T-helper 2 cell treated with Interferon-gamma antibody and Interleukin-4, amounts not matched to agents 5 μg/mL and 100 μg/mL, for 36 hours (primary cell): ENCODE measurements at places on chromosomes 1 and 21.
A peak's percentile ranks its signal among the peaks of the same experiment; 100 is the strongest.

DNA sequence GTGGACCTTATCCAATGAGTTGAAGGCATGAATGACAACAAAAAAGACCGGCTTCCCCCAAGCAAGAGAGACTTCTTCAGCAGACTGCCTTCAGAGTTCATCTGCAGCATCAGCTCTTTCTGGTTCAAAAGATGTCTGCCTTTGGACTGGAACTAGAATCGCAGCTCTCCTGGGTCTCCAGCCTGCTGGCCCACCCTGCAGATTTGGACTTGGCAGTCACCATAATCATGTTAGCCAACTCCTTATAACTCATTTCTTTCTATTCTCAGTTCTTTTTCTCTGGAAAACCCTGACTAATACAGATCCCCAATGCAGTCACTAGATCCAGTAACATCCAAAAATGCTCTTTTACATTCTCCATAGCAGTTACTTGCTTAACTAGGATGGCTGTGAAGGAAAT is 89.2 kb upstream of the MARK1 start:
- peaks cover 9% of the 10 kb centered on the region for H3K27me3 ChIP-seq
- no peak overlapping the region for H3K4me3 ChIP-seq
- H3K4me1 ChIP-seq: no peaks in the 10 kb centered on the region
- no peak for DNase-seq

DNA sequence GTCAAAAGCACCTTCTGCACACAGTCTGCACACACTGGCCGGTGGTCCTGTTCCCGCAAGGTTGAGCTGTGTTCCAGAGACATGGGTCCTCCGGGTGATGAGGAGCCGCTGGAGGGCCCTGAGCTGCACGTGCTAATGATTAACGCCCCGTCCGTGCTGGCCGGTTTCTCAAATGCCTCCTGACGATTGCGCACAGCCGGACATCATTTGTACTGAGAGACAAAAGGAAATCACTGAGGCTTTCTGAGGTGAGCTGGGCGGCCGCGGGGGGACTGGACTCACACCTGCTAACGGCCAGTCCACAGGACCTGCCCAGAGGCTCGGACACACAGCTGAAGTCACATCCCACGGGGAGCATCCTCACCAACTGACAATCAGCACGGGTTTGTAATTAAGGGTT is 29.2 kb downstream of the POFUT2 start:
- peaks cover 4% of the 10 kb centered on the region for H3K36me3 ChIP-seq
- H3K27ac ChIP-seq: no peak overlapping the region
- DNase-seq: no peak
- H3K27me3 ChIP-seq: peaks cover 9% of the 10 kb centered on the region

DNA sequence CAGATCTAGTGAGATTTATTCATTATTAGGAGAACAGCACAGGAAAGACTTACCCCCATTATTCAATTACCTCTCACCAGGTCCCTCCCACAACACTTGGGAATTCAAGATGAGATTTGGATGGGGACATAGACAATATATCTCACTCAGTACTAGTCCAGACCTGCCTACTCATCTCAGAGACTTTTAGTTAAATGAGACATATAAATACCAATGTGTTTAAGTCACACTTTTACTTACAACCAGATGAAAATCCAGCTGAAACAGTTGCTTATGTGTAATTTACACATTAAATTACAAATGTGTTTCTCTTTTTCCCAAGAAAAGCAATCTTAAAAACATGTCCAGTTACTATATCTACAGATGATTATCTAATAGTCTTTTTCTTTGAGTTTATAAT is 1145.6 kb downstream of the KCNT2 start:
- H3K4me1 ChIP-seq: no peaks in the 10 kb centered on the region
- no peaks in the 10 kb centered on the region for H3K36me3 ChIP-seq
- H3K4me3 ChIP-seq: no peak overlapping the region
- H3K27ac ChIP-seq: no peak overlapping the region

DNA sequence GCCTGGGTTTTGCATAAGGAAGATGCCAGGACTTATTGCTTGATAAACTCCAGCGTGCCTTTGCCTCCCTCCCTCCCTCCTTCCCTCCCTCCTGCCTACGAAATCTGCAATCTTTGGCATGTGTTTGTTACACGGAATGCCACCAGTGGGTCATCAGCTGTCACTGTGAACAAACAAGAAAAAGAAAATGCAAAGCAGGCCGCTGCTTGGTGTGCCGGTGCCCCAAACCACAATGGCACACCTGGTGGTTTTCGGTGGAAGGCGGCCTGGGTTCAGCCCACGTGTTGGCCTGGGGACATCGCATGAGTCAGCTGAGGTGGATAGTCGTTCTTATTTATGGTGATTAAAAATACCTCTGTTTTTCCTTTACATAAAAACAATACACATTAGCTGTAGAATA is 16.3 kb upstream of the IFNLR1 start:
- no peak overlapping the region for H3K4me3 ChIP-seq
- H3K27ac ChIP-seq: no peak overlapping the region
- H3K36me3 ChIP-seq: no peaks in the 10 kb centered on the region

- H3K27ac ChIP-seq: peak within 1 kb of the TSS; percentile 98
- H3K4me3 ChIP-seq: peak within 1 kb of the TSS; percentile 97
- peaks cover 32% of the 10 kb centered on the region for H3K4me1 ChIP-seq
Observed at GRCh38 chr1:88891318-88891950, at the start of gene GTF2B. Gene GTF2B, minus strand, starts transcription at chr1:88891567. Its CDS starts 68 bp downstream, at chr1:88891499.

DNA sequence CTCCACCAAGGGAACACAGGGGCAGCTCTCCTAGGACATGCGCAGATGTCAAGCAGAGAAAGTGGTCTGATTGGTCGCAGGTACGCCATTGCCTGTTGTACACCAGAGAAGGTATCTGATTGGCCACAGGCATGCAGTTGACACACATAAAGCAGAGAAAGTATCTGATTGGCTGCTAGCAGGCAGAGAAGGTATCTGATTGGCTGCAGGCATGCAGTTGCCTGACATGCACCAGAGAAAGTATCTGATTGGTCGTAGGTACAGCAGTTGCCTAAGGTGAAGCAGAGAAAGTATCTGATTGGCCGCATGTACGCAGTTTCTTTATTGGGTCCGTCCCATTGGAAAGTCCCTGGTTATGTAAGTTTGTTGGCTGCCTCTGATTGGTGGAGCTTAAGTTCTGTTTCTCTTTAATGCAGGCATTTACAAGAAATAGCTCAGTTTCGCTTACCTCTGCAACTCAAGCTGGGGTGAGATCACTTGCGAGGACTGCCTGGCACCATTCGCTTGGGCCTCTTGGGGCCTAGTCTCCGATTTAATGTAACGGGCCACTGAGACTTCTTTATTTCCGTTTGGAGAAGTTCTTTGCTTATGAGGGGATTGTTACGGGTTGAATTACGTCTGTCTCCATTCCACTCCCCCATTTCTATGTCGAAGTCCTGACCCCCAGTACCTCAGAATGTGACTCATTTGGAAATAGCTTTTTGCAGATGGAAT is 74.2 kb downstream of the SIK1 start:
- H3K36me3 ChIP-seq: no peaks in the 10 kb centered on the region
- peak overlapping the region; percentile 84 for H3K27ac ChIP-seq
- no peaks in the 10 kb centered on the region for H3K27me3 ChIP-seq
- peaks cover 9% of the 10 kb centered on the region for H3K4me1 ChIP-seq
- no peak for DNase-seq
- H3K4me3 ChIP-seq: no peak overlapping the region

DNA sequence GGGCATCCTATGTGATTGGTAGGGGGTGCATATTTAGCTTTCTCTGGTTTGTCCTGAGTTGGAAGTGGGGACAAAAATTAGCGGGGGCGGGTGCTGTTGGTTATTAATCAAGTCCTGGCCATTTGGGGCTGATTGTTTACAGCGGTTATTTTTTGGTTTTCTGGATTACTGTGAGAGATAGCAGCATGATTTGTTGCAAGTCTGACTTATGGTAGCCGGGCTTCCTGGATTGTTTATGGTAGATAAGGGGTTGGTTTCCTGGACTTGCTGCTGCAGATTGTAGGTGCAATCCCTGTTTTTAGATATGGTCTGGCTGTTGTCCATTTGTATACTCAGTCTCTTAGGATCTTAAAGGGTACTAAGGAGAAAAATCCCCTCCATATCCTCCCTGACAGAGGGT is 12.1 kb upstream of the PROK1 start:
- peaks cover 6% of the 10 kb centered on the region for H3K27me3 ChIP-seq
- no peak for DNase-seq
- no peak overlapping the region for H3K27ac ChIP-seq
- no peaks in the 10 kb centered on the region for H3K36me3 ChIP-seq
- no peak overlapping the region for H3K4me3 ChIP-seq

DNA sequence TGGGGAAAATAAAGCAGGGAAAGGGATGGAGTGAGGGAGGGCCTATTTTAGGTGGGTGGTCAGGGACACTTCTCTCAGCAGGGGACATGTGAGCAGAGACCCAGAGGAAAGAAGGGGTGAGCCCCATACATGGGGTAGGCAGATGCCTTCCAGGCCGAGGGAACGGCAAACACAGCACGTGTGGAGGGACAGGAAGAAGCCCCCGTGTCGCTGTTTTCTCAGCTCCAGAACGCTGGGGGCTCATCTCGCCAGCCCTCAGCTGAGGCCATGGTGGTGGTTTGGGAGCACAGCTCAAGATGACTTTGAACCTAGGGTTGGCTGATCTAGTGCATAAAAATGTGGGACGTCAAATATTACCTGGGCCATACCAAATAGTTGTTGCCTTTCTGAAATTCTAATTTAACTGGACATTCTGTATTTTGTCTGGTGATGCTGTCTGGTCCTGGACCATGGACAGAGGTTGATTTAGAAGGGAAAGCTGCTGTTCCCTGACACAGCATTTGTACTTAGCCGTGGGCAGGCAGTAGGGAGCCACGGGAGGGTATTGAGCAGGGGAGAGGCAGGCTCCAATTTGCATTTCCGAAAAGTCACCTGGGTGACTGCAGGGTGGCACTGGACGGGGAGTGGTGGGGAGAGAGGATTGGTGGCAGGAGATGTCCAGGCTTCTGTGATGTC is 53.1 kb upstream of the RUNX3 start:
- peaks cover 3% of the 10 kb centered on the region for H3K27me3 ChIP-seq
- peak overlapping the region; percentile 16 for H3K27ac ChIP-seq
- no peak overlapping the region for H3K4me3 ChIP-seq
- peaks cover 78% of the 10 kb centered on the region for H3K4me1 ChIP-seq
- DNase-seq: no peak
- H3K36me3 ChIP-seq: peaks cover 1% of the 10 kb centered on the region

DNA sequence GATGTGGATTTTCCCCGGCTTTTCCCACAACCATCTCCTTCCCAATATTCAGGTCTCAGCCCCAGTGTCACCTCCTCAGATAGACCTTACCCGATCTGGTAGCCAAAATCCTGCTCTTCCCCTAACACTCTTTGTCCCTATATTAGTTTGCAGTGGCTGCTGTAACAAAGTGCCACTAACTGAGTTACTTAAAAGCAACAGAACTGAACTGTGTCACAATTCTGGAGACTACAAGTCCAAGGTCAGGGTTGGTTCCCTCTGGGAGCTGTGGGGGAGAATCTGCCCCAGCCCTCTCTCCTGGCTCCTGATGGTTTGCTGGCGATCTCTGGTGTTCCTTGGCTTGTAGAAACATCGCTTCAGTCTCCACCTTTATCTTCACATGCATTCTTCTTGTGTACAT is 64.0 kb downstream of the NENF start:
- H3K27ac ChIP-seq: no peak overlapping the region
- no peak overlapping the region for H3K4me3 ChIP-seq
- DNase-seq: no peak
- H3K36me3 ChIP-seq: no peaks in the 10 kb centered on the region
- H3K27me3 ChIP-seq: peaks cover 11% of the 10 kb centered on the region

DNA sequence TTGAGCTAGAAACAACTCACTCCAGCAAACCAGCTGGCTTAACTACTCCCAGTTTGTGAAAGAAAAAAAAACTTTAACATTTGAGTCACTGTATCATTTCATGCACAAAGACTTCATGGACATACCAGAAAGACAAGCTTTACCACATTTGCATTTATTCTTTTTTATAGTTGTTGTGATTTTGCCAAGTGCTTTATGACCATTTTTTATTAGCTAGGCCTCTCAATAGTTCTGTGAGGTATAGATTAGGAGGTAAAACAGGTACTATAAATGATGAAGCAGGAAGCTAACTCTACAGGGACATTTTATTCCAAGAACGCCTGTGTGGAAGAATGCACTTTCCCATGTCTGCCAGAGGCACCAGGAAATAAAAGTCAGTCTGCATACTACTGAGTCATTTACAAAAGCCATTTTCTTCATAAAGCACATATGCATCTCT is 8.2 kb upstream of the DENND1B start:
- no peaks in the 10 kb centered on the region for H3K27me3 ChIP-seq
- H3K4me1 ChIP-seq: peaks cover 12% of the 10 kb centered on the region
- H3K27ac ChIP-seq: no peak overlapping the region
- peaks cover 2% of the 10 kb centered on the region for H3K36me3 ChIP-seq
- DNase-seq: no peak
- no peak overlapping the region for H3K4me3 ChIP-seq

GRCh38 chr1:225596736-225597135 is 56.2 kb downstream of the ENAH start:
- H3K4me3 ChIP-seq: no peak overlapping the region
- H3K4me1 ChIP-seq: no peaks in the 10 kb centered on the region
- DNase-seq: no peak
- H3K27me3 ChIP-seq: peaks cover 7% of the 10 kb centered on the region
- H3K27ac ChIP-seq: no peak overlapping the region

DNA sequence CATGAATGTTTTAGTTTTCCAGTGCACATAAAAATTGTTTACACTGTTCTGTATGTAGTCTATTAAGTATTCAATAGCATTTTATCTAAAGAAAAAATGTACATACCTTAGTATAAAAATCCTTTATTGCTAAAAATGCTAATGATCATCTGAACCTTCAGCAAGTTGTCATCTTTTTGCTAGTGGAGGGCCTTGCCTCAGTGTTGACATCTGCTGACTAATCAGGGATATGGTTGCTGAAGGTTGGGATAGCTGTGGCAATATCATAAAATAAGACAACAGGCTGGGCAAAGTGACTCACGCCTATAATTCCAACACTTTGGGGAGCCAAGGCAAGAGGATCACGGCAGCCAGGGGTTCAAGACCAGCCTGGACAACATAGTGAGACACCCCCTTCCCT is 9.0 kb downstream of the DYNLT5 start:
- DNase-seq: no peak
- H3K4me3 ChIP-seq: no peak overlapping the region
- peaks cover 10% of the 10 kb centered on the region for H3K27me3 ChIP-seq

DNA sequence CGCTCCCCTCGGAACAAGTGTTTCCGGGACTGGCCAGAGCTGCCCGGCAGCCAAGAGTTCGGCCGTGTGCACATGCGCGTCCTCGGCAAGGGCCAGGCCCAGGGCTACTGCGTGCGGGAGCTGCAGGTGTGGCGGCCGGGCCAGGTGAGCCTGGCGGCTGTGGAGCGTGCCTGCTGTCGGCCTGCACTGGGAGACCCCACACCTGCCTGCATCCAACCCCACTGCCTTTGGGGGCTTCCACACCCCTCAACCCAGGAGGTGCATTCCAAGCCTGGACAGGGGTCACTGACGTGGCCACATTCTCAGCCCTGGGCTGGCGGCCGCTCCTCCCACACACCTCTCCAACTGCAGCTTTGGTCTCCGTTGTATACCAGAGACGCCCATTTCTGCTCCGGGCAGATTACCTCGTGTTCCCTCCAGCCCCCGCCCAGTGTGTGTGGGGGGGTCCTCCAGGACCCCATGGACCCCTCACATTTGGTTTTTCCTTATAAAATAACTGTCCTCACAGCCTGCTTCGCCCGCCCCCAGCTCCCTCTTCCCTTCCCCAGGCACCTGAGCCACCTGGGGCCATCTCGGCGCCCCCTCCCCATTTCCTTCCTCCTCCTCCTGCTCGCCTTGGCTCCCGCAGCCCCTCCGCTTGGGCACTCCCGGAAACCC is 6.1 kb downstream of the RNF223 start:
- H3K4me3 ChIP-seq: peak overlapping the region; percentile 50
- H3K27ac ChIP-seq: peak overlapping the region; percentile 31
